ENCODE measurements at places on chromosomes 12 and 14.

GRCh38 chr12:30180602-30181001, 396.9 kb upstream of the TMTC1 start:
- no peak for DNase-seq

DNA sequence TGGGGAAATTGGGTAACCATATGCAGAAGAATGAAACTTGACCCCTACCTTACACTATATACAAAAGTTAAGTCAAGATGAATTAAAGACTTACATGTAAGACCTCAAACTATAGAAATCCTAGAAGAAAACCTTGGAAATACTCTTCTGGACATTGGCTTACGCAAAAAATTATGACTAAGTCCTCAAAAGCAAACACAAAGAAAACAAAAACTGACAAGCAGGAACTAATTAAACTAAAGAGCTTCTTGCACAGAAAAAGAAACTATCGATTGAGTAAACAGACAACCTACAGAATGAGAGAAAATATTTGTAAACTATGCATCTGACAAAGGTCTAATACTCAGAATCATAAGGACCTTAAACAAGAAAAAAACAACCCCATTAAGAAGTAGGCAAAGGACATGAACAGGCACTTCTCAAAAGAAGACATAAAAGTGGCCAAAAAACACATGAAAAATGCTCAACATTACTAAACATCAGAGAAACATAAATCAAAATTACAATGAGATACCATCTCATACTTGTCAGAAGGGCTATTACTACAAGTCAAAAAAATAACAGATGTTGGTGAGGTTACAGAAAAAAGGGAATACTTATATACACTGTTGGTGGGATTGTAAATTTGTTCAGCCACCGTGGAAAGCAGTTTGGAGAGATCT, 37.0 kb upstream of the CFAP54 start:
- no peak for DNase-seq

DNA sequence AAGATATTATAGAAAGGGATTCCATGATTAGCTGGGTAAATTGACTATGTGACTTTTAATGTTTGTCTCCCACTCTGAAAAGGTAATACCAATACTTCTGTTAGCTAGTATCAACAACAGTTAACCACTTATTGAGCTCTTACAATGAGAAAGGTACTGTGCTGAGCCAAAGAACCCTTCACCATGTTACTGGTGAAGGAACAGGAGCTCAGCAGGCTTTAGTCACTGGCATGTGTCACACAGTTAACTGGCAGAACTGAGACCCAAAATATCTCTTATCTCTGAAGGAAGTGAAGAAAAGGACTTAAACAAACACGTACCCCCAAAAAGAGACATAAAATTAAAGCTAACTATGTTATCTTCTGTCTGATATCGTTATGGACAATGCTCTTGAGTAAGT, 170.6 kb downstream of the MED13L start:
- DNase-seq, result no peak

- DNase-seq, result no peak
Observed at GRCh38 chr12:42094277-42094676, 50.4 kb downstream of the GXYLT1 start.

DNA sequence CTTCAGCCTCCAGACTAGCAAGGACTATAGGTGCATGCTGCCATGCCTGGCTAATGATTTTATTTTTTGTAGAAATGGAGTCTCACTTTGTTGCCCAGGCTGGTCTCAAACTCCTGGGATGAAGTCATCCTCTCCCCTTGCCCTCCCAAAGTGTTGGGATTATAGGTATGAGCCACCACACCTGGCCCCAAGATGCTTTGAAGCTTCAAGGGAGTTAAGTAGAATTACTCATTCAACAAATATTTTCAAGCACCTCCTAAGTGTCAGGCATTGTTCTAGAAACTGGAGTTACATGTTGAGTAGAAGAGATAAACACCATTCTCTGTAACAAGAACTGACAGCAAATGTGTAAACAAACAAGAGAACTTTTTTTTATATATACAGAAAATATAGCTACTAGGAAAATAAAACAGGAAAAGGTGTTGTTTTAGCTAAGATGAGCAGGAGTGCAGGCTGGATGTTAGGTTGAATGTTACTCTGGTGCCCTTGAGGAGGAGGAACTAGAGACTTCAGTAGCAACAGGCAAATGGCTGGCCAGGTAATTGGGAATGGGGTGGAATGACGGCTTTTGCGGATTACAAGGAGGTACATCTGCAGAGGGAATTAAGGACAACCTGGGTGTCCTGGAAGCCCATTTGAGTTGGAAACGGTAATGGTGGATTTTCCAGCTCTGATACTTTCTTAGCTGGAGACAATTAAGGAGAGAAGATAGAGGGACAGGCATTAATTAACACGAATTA, 32.0 kb upstream of the CFAP54 start:
- DNase-seq, result no peak

DNA sequence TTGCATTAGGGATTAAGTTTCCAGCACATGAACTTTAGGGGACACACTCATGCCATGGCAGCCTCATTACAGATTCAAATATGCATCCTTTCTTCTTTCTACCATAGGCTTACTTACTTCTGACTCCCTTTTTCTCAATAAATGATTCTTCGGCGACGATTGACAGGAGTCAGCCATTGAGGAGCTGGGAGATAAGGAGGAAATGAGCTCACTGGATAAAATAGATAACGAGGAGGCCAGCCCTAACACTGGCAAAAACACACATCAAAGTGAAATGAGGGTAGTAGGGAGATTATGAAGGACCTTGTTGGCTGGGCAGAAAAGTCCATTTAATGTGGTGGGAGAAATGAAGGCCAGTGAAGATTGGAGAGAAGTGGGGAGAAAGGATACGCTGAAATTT, 172.2 kb downstream of the SLC41A2 start:
- DNase-seq, result no peak

GRCh38 chr14:45332360-45332988, 79.5 kb upstream of the MIS18BP1 start:
- no peak for DNase-seq

DNA sequence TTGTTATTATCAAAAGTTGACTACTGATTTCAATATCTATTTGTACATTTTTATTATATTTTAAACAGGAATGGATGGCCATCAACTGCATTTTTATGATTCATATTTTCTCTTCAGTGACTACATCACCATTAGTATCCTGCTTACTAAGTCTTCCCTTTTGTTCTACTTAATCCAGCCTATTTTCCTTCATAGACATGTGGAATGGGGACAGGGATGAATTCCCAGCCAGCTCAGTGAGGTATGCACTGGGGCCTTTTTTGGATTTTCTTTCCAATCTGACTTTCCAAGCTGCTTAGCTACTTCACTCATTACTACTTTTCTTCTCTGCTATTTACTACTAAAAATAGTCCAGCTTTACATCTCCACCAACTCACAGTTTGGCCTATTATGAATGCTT, 38.4 kb downstream of the AKAP6 start:
- DNase-seq, result no peak

- DNase-seq, result no peak
Observed at GRCh38 chr12:48194799-48195201, 8.3 kb downstream of the OR10AD1 start.

DNA sequence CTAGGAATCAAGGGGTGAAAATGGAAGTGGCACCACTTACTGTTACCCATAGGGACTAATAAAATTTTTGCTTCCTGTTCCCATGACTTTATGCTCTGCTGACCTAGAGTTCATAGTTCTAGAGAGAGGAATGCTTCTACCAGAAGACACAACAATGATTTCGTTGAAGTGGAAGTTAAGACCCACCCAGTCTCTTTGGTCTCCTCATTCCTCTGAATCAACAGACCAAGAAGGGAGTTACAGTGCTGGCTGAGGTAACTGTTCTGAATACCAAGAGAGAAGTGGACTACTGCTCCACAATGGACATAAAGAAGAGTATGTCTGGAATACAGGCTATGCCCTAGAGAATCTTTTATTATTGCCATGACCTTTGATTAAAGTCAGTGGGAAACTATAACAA, 23.5 kb upstream of the DYRK2 start:
- no peak for DNase-seq

DNA sequence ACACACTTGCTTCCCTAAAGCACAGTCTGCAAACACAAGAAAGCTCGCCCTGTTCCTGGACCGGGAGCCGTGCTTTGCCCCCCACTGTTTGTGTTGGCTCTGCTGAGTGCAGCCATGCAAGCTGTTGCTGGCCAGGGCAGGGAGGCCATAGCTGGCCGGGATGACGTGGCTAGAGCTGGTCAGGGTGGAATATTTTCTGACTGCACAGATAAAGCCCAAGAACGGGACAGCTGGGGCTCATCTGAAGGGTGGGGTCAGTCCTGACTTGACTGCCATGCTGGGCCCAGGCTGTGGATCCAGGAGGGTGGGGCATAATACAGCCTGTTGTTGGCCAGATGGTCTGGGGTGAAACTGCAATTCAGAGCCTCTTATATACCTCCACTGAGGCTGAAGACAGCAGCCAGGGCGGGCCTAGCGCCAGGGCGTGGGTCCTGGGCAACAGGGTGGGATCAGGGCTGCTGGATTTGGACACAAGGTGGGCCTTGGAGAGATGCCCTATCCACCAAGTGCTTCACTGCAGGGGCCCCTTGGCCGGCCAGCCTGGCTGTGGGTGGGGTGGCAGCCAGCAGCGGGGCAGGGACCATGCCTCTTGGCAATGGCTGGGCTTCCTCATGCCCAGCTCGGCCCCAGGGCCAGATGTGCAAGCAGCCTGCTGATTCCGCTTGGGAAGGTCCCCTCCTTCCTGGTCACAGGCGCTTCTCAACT, 14.8 kb downstream of the KMT5A start:
- no peak for DNase-seq

DNA sequence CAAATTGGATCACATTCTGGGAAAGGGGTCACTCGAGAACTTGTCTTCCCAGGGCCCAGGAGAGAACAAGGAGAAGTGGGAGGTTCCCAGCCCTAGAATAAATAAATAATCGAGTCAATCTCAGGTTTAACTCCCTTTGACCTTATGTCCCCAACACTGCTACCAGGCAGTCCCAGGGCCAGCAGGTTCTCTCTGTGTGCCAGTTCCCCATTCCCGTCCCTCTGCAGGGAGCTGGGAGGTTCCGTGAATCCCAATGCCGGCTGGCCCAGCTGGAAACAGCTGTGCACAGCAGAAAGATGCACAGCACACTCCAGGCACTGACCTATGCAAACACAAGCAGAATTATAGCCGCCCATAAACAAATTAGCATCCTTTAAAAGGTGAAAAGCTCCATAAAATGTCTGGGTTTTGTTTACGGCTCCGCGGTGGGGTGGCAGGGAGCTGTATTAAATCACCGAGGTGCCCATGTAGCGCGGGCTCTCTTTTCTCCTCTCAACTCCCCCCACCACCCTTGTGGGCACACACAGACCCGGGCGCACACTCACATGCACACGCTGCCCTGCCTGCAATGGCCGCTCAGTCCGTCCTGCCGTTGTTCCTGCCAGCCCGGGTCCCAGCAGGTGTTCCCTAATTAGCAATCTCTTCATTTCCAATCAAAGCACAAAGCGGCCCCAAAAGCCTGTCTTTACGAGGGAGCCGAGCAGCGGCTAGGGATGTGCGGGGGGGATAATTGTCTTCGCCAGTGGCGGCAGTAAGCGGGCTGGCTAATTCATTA, 46.6 kb upstream of the ESRRB start:
- no peak for DNase-seq

GRCh38 chr14:28966416-28967233, 200.0 kb downstream of the FOXG1 start:
- no peak for DNase-seq

DNA sequence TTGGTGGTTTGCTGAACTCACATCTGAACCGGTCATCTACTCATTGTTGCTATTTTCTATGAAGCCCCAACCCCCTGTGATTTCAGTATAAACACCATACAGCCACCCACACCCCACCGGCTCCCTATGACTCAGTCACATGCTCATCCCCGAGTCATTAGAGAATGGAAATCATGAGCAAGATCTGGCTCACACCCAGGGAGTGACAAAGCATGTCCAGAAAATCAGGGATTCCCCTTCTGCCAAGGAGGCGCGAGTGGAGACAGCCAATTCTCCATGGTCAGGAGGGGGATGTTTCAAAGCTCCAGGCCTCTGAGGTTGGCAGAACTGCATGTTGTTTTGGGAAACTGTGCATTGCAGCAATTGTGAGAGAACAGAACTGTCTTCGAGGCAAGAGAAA, 657.5 kb upstream of the TBX3 start:
- DNase-seq, result no peak

DNA sequence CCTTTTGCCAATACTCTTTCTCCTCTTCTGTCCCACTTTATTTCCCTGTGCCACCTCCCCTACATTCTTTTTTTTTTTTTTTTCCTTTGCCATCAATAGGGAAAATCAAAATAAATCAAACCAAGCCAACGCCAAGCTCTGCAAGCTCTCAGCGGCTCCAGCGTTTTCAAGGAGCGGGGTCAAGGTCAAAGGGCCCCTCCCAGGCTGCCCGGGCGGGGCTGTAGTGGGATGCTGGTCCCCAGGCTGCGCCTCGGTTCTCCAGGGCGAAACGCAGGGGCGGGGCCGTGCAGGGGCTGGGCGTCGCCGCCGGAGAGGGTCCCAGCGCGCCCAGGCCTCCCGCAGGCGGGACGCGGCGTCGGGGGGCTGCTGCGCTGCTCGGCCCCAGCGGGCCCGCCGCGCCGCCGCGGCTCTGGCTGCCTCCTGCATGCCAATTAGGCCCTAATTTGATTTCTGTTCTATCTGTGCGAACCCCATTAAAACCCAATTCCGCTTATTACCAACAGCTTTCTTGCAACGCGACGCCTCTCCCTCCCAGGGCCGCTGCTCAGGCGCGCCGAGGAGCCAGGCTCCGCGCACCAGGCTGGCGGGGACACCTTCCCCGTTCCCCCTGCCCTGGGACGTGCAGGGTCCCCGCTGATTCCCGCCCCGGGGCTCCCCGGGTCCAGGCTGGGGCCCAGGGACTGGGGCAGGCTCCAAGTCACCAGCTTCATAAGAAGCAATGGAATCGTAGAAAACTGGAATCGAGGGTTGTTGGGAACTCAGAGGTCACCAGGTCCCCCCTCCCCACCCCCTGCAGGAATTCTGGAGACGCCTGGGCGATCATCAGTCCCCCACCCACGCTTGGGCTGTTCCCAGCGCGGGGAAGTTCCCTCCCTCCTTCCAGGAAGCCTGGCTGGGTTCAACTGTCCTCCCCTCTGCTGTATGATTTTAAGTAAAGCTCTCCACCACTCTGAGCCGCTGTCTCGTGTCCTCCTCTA, 50.7 kb upstream of the MAP1LC3B2 start:
- no peak for DNase-seq

DNA sequence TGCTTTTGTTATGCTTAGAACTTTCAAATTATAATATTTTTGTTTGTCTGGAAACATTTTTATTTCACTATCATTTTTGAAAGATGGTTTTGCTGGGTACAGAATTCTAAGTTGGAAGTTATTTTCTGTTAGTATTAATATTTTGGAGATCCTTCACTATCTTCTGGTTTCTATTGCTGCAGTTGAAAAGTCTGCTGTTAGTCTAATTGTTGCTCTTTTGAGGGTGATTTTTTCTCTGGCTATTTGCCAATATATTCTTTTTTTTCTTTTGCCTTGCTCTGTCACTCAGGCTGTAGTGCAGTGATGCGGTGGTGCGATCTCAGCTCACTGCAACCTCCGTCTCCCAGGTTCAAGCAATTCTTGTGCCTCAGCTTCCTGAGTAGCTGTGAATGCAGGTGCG, 28.2 kb upstream of the ARID2 start:
- no peak for DNase-seq

- DNase-seq, result no peak
Observed at GRCh38 chr14:20333494-20333841, 389 bp upstream of the CCNB1IP1 start.

GRCh38 chr14:24430143-24430681, 458 bp downstream of the KHNYN start:
- DNase-seq, result no peak

All from HL-60 (cell line).